ENCODE measurements at places on chromosomes 6 and 20.

DNA sequence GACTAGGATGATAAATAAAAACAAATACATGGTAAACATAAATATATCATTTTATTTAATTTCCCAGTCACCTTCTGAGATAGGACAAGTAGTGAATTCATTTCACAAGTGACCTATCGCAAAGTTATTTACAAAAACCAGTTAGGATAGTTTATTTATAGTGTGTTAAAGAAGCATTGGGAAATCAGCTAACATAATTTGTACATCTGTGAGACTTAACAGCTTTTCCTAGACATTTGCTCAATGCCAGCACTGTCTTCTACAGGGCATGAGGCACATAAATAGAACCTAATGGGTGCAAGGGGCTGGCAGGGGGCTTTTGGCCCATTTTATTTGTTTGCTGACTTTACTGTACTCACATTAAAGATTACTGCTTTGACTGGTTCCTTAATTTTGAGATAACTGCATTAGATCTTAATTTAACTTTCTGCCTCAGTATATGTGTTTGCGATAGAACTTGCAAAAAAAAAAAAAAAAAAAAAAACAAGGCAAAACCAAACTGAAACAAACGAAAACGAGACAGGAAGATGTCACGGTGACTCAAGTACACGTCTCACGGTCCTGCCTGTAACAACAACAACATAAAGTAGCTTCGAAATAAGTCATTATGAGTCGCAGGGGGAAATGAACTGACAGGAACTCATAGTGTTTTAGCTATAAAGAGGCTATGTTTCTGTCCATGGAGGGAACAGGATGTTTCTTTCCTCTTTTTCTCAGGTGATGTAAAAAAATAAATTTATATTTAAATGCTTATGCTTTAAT, 133.7 kb upstream of the GMDS start:
- no peak for DNase-seq

DNA sequence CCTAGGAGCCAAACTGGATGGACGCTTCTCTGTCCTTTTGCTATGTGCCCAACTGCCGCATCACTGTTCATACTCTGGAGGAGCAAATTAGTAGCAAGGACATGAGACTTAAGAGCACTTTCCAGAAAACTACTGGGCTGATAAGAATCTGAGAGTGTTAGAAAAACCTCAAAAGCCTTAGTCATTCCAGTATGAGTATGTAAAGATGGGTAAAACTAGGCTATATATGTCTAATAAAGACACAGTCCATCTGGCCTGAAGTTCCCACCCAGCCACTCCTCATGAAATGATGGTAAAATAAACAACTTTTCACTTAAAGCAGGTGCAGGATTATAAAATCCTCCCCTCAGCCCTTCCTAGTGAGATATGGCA, 30.6 kb downstream of the SHLD1 start:
- DNase-seq = no peak

DNA sequence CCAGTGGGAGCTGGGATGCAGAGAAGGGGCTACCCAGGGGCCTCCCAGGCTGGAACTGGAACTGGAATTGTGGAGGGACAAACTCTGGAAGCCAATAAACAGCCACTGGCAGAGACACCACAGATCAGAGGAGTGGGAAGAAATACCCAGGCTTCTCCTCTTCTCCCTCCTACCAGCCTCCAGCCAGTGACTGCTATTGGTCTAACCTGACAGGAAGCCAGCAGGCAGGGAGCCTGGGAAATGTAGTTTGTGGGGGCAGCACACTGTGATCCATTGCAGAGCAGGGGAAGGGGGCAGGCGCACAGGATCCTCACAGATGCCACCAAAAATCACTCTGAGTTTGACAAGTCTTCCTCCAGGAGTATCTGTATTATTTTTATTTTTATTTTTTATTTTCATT, 12.1 kb upstream of the MLN start:
- no peak for DNase-seq

GRCh38 chr20:37567671-37568588, 40.3 kb upstream of the BLCAP start:
- DNase-seq = peak; percentile 66

DNA sequence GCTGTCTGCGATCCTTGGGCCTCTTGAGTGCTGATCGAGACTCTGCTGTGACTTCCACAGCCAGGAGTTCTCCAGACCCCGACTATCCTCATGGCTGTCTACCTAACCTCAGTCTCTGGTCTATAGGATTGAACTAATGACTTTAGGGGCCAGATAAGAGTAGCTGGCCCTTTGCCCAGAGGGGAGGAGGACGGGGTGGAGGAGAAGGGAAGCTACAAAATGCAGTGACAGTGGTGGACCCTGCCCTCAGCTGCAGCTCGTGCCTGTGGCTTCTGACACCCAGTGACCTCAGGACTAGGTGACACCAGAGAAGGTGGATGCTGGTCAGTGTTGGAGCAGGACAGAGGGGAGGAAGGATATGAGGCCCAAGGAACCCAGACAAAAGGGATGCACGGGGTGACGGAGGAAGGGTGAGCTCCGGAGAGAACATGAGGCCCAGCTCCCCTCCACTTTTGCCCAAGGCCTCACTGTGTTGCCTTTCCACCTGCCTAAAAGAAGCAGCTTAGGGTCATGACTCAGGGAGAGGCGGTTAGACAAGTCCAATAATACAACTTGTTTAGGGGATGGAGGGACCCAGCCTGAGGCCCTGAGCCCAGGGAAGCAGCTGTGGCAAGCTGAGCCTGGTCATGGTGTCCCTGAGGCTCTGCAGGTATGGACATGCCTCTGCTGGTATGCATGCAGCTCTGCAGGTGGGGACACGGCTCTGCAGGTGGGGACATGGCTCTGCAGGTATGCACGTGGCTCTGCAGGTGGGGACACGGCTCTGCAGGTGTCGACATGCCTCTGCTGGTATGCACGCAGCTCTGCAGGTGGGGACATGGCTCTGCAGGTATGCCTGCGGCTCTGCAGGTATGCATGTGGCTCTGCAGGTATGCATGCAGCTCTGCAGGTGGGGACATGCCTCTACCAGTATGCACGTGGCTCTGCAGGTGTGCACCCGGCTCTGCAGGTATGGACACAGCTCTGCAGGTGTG, 67.7 kb downstream of the SYNJ2 start:
- DNase-seq = no peak

- DNase-seq = no peak
Measured at GRCh38 chr6:116326996-116327395, 43.8 kb upstream of the DSE start.

DNA sequence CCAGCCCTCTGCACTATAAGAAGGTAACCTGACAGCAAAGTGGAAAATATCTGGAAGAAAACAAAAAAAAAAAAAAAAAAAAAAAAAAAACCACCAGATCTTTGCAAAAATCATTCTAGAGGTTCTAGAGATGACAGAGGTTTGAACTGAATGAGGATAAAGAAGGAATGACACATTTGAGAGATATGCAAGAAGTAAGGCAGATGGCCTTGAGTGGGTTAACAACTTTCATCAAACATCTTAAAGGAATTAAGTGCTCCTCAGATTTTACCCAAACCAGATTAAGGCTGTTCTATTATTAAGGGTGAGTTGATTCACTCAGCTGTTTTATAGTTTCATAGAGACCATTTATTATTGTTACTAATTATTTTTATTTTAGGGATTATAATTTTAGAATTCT, 62.0 kb downstream of the RSPO3 start:
- DNase-seq = no peak

DNA sequence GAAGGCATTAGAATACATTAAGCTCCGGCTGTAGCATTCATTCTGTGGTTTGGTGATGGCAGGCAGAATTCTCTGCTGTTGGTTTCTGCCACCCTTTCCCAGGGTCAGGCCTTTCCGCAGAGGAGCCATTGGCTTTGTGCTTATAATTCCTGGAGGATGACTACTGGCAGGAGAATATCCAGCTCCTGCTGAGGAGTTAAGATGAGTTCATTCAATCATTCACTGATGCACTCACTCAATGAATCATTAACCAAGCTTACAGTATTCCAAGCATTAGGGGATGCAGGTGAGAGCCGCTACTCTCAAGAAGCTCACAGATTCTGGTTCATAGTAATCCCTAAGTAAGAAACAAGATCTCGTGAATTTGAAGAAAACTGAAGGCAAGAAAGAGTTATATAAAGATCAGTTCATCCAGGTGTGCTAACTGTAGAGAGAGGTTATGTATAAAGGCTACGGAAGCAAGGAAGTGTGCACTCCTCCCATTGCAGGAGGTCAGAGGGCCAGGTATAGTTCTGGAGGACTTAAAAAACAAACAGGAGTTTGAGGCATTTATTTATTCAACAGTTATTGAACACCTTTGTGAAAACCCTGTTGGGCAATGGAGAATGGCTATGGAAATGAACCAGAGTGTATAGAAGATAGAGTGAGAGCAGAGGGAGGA, 75.5 kb downstream of the HMGN3 start:
- no peak for DNase-seq

GRCh38 chr20:23540624-23541023, 27.7 kb downstream of the CST9L start:
- DNase-seq = no peak

GRCh38 chr20:32012159-32012688, 2.0 kb downstream of the CCM2L start:
- no peak for DNase-seq

DNA sequence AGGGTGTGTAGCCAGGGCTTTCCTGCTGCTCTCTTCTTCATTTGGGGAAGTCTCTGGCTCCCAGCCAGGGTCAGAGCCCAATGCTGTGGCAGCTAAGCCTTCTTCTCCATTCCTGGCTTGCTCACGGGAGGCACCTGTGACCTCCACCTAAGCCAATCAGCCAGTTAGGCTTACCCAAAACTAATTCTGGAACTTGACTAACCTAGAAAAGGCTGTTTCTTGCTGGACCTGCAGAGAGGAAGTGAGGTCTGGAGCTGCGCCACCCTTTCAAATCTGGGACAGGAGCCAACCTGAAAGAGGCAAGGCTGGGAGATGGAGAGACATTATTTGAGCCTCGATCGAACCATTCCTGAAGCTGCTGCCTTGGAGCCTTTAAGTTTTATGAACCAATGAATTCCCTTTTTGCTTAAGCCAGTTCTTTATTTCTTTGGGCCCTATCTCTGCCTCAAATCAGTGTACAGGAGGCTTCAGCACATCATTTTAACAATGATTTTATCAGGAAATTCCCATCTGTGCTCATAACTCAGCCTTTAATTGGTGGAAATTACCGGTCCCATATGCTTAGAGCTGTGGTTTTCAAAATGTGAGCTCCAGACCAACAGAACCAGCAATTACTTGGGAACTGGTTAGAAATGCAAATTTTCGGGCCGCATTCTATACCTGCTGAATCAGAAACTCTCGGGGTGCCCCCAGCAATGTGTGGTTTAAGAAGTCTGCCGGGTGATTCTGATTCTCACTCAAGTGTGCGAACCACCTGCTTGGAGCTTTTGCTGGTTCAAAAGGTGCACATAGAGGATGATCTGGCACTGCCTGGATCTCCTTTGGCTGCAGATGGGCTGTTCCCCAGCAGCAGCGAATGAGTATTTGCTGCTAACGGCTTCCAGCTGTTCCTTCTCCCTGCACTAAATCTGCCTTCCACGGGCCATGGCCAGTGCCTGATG, 97.4 kb upstream of the RNF24 start:
- DNase-seq = no peak

DNA sequence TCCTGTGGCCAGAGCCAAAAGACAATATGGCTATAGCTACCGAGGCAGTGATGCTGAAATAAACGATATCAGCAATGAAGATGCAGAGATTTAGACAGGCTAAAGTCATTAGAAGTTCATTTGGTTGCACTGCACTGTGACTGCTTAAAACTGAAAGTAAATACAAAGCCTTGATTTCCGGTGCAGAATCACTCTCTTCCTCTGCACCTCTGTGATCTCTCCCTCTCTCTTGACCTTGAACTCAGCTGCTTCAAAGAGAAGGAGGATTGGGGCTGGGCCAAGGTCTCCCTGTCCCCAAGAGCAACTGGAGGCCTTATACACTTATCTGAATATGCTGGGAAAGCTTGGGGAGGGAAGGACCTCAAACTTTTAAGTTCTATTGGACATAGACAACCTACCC, 34.6 kb upstream of the SPACA1 start:
- DNase-seq = no peak

- DNase-seq = no peak
Measured at GRCh38 chr20:56212091-56212490, 36.4 kb upstream of the MC3R start.

- no peak for DNase-seq
Measured at GRCh38 chr6:11922901-11923300, 89.2 kb upstream of the HIVEP1 start.

DNA sequence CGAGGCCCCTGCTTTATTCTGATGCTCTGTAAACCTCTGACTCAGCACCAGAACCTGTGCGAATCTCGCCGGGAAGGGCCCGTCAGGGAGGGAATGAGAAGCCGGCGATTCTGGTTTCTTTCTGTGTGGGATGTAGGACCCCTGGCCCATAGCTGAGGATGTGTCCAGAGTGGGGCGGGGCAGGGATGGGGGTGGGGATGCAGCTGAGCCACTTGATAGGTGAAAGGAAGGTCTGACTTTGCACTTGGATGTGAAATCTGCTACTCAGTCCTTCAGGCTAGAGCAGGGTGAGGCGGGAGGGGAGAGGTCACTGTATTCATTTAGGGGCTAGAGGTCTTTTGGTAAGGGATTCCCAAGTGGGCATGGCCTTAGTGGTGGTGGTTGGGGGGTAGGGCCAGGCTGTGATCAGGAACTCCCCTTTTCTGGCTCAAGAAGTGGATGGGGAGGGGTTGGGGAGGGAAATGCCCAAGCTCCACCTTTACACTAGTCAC, 2.3 kb downstream of the TOX2 start:
- DNase-seq = peak; percentile 81

GRCh38 chr6:138554146-138554545, 54.9 kb upstream of the NHSL1 start:
- DNase-seq = no peak

GRCh38 chr6:166588691-166589336, 2.3 kb upstream of the RAMACL start:
- no peak for DNase-seq

DNA sequence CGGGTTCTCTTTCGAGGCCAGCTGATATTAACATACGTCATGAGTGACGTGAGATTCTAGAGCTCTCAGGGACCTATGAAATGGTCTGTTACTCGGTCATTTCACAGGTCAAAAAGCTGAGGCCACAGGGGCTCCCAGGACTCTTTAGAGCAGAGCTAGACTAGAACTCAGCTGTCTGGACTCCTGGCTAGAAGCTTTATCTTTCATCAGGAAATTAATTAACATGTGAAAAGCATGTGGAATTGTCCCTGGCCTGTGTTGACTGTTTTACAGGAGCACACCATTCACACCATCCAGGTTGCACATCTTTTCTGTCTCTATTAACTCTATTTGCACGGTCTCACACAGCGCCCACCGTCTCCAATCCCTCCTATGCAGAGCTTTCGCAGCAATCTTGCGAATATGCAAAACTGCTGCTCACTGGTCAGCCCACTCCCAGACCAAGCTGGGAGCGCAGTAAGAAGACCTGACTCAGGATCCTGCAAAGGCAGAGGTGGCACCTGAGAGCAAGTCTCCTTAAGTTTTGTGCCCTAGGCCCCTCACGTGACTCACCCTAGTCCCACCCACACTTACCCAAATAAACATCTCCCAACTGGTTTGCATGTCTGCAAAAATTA, 522.5 kb downstream of the CD83 start:
- no peak for DNase-seq

- peak; percentile 29 for DNase-seq
Measured at GRCh38 chr20:953742-954141, 37.6 kb upstream of the ANGPT4 start.

All from RWPE2 (cell line).